Skin of body (tissue), 3 donors: ENCODE measurements at places on chromosomes 1 and 21.
A peak's percentile ranks its signal among the peaks of the same experiment; 100 is the strongest.

DNA sequence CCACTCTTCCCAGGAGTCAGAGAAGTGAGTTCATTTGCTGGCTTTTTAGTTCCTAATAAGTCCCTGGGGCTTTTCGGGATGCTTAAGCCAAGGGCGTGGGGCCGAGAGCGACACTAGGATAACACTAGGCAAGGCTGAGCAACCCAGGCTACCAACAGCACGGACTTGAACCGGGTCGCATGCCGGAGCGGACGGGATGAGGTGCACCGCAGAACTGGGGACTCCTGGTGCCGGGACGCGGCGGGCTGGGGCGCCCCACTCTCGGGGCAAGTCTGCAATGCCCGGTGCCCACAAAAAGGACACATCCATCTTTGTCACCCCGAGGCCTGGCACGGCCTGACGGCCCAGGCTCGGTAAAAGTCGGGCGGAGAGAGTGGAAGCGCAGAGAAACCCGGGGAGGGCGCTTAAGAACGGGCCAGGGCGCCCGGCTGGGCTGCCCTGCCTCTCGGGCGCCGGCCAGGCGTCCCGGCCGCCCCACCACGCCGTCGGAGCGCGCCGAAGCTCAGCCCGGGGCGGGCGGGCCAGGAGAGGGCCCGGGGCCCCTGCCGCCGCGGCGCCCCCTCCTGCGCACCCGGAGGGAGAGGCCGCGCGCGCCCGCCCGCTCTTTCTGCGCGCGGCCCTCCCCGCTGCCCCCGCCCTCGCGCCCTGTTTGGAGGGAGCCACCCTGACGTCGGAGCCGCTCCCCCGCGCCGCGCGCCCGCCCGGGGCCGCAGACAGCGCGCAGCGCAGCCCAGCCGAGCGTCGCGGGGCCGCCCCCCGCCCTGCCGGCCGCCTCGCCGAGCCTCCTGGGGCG lies at the start of gene NBL1:
Gene NBL1, plus strand, starts transcription at position 710 of the 793 bp plus-strand sequence. CDS start 10,720 bp downstream, outside the sequence.
- peak; percentile 42 for DNase-seq

- no peak for DNase-seq
Measured at GRCh38 chr1:226498640-226499008, 49.9 kb upstream of the STUM start.

DNA sequence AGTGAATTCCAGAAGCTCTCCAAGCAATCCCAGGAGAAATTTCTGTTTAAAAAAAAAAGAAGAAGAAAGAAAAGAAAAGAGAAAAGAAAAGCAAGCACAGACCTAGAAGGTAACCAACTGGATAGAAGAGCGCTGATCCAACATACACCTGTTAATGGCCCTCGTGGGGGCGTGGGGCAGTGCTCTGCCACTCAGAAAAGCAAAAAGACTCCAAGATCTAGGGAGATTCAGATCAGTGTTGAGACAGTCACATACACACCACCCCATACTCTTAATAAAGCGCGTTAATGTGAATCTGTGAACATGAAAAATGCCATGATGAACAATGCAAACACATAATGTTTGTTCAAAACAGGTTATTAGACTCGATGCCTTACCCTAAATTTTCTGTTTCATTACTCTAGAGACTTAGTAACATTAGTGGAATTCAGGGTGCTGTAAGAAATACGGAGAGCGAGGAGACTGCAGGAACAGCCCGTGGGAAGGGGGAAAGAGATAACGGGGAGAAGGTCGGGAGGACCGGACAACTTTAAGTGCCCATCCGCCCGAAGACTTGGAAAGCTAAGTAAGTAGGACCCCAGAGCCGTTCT lies 406 bp downstream of the NME7 start:
- DNase-seq, result no peak

DNA sequence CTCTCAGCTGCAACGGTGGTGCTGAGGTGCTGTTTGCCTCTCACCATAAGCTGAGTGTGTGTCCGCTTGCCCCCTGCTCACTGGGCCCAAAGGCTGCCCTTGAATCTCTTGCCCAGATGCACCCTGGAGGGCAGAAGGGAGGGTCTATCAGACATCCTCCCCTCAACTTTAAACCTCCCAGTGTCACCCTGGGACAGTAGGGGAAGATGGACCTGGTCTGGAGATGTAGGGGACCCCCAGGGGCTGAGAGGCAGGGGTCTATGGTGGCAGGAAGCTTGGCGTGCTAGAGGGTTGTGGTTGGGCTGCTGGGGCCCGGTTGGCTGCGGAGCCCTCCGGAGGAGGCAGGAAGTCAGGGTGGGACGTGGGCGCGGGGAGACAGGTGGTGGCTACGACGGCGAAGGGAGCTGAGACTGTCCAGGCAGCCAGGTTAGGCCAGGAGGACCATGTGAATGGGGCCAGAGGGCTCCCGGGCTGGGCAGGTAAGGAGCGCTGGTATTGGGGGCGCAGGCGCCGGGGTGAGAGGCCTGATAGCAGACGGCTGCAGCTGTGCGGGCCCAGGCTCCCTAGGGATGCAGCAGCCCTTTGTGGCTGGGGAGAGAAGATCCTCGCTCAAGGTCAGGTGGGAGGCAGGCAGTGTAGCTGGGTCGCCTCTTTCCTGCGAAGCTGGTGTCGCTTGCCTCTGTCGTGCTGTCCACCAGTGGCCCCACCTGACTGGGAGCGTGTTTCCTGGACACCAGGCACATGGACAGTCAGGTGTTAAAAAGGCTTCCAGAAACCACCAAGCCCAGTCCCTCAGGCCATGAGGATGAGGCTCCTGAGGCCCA lies at the start of gene LCK:
Gene LCK, plus strand, starts transcription at position 373 of the 824 bp plus-strand sequence. CDS start 23,065 bp downstream, outside the sequence.
- DNase-seq, result no peak

GRCh38 chr1:31798433-31799195 lies 17.2 kb downstream of the SPOCD1 start:
- no peak for DNase-seq
